ENCODE measurements at places on chromosomes 3 and 15.
A peak's percentile ranks its signal among the peaks of the same experiment; 100 is the strongest.

DNA sequence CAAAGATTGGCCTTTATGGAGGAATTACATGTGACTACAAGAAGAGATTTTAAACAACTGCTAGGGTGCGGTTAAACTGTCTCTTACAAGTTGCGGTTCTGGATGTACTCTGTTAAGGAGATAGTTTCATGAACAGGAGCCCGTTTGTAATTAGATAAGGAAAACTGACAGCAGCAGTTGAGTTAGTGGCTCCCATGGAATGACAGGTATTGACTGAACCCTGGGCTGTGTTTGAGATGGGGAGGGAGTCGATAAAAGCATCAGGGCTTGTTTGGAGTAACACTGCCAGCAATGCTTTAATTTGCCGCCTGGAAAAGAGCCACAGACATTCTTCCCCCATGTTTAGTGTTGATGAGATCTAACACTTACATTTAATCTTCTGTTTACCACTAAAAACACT, 139.9 kb downstream of the ROBO2 start:
- no peak for DNase-seq

DNA sequence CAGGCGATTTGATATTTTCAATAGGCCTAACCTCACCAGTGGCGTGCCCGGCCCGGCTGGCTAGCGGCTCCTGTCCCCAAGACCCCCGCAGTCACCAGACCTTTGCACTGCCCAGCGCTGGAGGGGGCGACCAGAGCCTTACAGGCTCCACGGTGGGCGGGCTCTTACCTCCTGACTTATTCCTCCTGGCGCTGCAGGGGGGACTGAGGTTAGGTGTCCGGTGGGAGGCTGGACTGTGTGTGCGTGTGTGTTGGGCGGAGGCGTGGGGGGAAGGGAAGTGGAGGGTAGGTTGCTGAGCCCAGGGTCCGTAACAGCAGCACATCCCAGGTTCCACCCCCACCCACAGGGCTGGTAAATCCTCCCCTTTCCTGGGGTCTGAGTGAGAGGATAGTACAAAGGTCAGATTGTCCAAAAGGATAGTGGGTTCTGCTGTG, 27.5 kb upstream of the THRB start:
- no peak for DNase-seq

GRCh38 chr15:78065284-78065872, 12.1 kb downstream of the TBC1D2B start:
- no peak for DNase-seq

DNA sequence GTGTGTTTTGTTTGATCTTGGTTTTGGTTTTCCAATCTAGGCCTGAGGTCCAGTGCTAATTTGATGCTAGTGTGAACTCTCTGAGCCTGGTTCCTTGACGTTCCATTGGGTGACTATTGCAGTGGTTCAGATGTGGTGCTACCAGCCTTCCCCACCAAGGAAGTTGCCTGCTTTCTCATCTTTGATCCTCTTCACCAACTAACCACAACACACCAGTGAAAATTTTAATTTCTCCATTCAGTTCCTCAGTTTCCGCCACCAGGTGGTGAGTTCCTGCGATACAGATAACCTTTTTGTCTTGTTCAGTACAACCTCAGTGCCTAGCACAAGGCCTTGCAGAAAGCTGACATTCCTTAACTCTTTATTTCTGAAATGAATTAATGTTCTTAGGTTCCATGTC, 337.4 kb upstream of the TPRG1 start:
- no peak for DNase-seq

GRCh38 chr3:45939341-45939771, 3.9 kb upstream of the CXCR6 start:
- DNase-seq = peak; percentile 20

DNA sequence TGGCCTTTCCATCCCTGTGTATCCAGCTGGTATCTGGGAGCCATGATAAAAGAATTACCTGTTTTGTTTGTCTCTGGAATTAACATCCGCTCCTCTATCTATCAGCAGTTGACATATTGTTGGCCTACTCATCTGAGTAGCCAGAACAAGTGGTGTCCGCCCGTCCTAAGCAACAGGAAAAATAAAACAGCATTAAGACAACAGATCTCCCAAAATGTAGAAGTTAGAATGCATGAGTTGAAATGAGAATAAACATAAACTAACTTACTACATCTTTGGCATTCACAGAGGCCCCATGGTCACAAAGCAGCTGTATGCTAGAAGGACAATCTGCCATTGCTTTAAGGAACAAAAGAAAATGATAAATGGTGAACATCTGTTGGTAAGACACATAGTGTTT, 75.9 kb downstream of the UACA start:
- DNase-seq = no peak

DNA sequence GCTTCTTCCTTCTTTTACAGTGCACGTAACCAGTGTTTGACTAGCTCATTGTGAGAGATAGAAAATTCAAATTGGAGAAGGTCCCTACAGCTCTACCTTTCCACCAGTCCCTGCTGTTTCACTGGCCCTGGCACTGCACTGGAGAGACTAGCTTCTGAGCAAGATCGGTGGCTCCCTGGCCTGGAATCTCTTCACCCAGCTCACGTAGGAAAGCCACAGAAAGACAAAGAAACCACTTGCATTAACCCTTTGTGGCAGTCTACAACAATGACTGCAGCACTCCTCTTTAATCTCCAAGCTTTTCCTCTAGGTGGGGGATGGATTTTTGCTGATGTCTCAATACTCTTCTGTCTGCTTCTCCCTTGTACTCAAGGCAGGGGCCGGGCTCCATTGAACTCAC, 155.9 kb downstream of the PEX5L start:
- DNase-seq = no peak

GRCh38 chr15:77430652-77431051, 10.0 kb downstream of the HMG20A start:
- no peak for DNase-seq

DNA sequence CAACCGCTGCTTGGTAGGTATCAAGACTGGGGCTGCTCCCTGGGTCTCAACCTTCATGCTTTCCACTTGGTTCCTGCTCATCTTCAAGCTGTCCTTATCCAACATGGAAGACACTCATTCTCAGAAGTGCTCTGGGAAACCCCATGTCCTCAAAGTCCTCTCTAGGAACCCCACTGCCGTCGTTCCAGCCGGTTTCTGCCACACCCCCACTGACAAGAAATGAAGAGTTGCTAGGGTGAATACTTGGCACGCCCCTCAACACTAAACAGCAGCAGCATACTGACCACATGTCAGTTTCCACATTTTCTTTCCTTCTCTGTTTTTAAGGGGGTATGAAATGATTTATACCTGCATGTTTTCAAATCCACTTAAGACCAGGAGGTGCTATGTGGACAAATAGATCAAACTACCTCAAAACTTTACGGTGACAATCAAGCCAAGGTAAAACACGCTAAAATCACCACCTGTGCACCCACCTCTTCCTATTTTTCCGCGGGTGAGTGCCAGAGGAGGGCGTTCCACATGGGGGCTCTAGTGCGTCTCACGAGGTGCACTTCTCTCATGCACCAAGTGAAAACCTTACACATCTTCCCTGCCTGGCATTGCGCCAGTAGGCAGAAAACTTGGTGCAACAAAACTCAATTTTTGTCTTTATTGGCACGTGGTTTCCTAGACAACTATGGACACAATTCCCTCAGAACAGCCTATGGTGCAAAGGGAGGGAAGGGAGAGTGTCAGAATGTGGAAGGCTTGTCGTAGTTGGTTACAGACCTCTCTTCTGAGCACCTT, 125.1 kb downstream of the TJP1 start:
- DNase-seq = no peak

DNA sequence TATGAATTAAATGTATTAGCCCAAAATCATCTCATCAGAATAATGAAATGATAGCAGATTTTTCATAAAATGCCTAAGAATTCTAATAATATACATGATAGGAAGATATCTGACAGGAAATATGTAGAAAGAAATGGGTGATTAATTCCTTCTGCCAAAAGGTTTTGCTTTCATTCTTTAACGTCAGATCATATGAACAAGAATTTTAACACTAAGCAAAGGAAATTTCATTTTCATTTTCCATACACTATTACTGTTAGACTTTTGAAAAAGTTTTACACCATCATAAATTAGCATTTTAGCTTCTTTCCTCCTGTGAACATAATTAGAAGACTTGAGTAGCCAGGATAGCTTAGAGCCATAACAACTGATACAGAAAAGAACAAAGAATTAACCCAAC, 1099.9 kb downstream of the NSUN3 start:
- DNase-seq = no peak

- peak; percentile 88 for DNase-seq
Measured at GRCh38 chr15:74620636-74621545, 5.3 kb downstream of the CLK3 start.
